ENCODE measurements at places on chromosomes 6 and 20.
A peak's percentile ranks its signal among the peaks of the same experiment; 100 is the strongest.

DNA sequence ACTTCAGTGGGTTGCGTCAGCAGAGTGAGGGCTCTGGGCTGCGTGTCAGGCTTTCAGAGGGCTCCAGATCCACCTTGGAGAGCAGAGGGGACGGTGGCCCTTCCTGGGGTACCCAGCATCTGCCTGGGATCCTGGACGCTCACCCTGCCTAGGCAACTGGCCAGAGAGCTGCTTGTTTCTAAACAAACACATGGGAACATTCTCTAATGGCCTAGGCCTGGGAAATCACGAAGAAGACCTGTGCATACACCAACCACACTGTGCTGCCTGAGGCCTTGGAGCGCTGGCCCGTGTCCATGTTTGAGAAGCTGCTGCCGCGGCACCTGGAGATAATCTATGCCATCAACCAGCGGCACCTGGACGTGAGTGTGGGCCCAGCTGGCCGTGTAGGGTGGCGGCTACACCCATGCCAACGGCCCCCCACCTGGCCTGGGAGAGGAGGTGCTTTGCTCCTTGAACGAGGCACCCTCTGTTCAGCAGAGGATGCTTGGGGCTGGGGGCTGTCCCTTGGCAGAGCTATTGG lies 32.2 kb downstream of the PYGB start:
- DNase-seq: peak; percentile 73

GRCh38 chr6:26249957-26250697 lies 114.9 kb upstream of the BTN3A2 start:
- no peak for DNase-seq

DNA sequence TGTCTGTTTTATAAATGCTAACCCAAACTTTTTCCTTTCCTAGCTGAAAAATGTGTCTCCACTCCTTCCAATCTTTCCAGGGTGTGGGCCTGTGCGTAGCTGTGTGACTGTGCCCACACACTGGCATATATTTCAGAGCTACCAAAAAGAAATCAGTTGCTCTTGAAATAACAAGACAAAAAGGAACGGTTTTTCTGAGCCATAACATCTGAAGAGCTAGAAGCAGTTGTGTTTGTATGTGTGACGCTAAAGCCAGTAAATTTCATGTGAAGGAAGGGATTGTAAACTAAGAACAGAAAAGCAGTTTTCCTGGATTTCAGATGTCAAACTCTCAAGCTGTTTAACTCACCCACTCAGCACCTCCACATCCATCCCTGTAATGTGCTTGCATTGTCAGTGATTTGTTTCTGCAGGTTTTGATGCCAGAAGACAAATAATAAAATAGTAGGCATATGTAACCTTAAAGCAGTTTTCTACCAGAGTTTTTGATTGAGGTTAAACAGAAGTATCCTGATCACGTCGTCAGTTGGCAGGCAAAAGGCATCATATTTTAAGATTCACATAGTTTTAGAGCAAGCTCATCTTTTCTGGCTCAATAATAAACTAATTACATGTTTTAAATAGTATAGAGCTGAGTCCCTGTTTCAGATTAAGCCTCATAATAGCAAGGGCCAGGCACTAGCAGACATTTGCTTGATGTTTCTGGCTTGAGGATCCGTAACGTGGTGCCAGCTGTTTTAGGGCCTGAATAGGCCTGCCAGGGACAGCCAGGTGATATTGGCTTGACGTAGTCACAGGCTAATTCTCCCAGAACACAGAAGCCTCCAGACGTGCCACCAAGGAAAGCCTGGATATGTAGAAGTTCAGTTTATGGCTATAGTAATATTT lies 90.9 kb downstream of the FOXO3 start:
- no peak for DNase-seq

DNA sequence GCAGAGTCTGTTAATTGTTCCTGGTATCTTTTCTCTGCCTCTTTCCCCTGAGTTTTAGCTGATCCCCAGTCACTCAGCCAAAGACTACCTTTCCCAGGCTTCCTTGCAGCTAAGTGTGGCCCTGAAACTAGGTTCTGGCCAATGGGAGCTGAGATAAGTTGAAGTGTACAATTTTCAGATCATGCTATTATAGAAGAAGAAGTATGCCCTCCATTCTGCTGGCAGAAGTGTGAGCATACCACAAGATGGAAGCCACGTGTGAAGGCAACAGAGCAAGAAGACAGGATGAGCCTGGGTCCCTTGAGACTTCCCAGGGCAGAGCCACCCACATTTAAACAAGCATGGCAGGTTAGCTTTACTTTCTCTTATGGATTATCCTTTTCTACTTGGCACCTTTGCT lies 273.2 kb downstream of the HIVEP2 start:
- DNase-seq: no peak

DNA sequence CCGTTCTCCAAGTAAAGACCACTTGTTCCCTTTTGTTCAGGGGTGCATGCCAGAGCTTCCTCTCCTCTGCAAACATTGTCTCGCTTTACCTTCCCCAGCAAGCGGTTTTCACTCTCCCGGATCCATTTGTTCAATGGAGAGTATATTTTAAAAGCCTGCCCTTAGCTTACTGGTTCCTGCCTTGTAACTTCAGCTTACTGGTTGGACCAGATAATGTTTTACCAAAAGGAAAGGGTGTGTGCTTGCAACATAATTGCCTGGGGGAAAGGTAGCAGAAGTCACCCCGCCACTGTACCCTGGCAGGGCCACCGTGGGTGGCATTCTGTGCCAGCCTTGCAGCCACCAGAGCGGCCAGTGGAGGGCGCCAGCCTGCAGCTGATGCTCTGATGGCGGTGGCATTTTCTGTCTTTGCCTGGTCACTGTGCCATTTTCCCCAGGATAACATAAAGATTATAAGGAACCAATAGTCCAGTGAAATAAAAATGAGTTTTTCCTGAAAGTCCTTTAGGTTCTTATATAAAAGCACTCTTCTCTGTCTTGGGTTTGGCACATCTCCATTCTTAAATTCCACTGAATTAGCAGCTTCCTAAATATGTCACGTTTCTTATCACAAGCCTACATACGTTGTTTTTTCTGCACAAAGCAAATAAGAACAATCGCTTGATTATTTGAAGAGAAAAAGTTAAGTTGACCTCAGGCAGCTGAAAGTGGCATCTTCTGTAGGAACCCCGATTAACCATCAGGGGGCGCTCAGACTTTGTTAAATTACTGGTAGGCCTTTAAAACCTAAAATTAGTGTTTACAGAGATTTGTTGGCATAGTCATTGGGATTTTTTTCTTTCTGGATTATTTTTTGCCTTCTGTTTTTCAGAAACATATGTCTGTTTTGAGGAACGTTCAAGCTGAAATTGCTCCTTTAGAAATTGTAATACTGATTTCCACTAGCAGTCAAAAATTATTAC lies 67.4 kb upstream of the XRN2 start:
- DNase-seq: peak; percentile 46

GRCh38 chr6:101181006-101181405 lies 212.5 kb upstream of the GRIK2 start:
- no peak for DNase-seq

- DNase-seq: no peak
Observed at GRCh38 chr6:88983532-88983931, 20.1 kb upstream of the RNGTT start.

All from NCI-H2081 treated with DMSO at 0.1 percent for 48 hours (cell line).